ENCODE measurements at places on chromosomes 3 and 15. TPM values are rescaled to one million over a fixed set of nuclear protein-coding genes. Genes with fewer than 3 reads are reported as not detected.

GRCh38 chr3:99836681-99837080, 19.0 kb downstream of the CMSS1 start:
- no peak for DNase-seq

- no peak for DNase-seq
Measured at GRCh38 chr3:138873471-138874278, 38.9 kb upstream of the PIK3CB start.

- no peak for DNase-seq
Measured at GRCh38 chr15:44325568-44325967, 37.0 kb downstream of the GOLM2 start.

DNA sequence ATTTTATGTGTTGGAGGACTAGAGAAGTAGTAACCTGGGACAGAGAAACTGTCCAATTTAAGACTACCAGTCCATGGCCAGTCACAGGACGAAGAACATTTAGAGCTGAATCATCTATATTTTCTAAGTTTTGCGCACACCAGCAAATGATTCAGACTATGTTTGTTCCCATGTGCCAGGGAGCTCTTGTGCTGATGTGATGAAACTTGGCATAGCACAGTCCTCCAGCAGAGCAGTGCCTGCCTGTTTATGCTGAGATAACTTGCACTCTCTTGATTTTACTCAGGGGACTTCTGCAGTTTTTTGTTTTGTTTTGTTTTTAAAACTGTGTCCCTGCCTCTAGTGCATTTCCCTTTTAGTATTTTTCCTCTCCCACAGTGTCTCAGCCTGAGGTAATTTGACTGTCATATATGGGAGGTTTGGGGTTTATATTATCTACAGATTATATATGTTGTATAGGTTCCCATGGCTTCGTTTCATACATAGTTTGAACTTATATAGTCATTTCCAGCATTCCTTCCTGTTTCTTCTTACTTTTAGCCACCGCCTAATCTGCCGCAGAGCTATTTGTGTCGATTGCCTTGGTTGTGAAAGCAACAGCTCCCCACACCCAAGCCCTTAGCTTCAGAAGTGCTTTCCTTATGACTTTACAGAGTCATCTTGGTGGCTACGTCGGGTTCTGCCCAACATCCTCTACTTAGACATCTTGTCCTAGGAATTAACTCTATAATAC, 45.5 kb downstream of the PPM1L start:
- peak; percentile 62 for DNase-seq

DNA sequence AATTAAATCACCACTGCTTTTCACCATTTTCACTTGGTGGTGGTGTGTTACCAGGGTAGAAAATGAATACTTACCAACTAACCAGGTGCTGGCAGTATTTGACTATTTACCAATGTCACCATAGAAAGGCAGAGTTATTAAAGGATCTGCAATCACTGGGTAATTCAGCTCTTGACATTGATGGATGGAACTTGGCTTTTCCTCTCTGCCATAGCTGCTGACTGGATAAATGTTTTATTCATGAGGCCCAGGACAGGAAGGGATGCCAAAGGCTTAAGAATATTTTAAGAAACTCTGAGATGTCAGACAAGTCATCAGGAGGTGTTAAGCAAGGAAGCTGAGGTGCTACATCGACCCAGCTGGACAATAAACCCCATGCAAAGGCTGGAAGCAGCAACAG, 495.5 kb upstream of the CFAP20DC start:
- DNase-seq = no peak

DNA sequence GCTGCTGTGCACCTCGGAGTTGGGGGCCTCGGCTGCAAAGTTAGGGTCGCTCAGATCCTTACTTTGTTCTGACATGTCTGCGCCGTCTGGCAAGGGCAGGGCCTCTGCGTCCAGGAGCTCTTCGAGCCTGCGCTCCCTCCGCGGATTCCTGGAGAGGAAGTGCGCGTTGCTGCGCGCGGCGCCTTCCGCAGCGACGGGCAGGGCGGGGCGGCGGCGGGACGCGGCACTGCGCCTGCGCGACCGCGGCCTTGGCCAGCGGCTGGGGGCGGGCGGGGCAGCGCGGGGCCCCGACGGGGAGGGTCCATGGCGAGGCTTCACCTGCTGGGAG, at the start of gene NDN:
Gene NDN, minus strand, starts transcription at position 163 of the 328 bp plus-strand sequence. Its CDS starts 88 bp downstream, at position 75.
- DNase-seq = peak; percentile 2

- DNase-seq = no peak
Measured at GRCh38 chr3:153734777-153735551, 386.2 kb upstream of the ARHGEF26 start.

GRCh38 chr15:52567871-52568600, 794 bp downstream of the ARPP19 start:
- peak; percentile 68 for DNase-seq

GRCh38 chr3:184582646-184583577, 21.3 kb downstream of the EPHB3 start:
- DNase-seq = no peak

- DNase-seq = no peak
Measured at GRCh38 chr3:62567097-62568021, 194.0 kb upstream of the FEZF2 start.

GRCh38 chr3:41688595-41689380, 273.1 kb downstream of the ULK4 start:
- no peak for DNase-seq

- DNase-seq = no peak
Measured at GRCh38 chr3:148367756-148368155, 329.9 kb upstream of the AGTR1 start.

- DNase-seq = no peak
Measured at GRCh38 chr3:30457081-30457480, 149.3 kb upstream of the TGFBR2 start.

- no peak for DNase-seq
Measured at GRCh38 chr15:25718169-25718536, 145.0 kb downstream of the ATP10A start.

The NRROS gene
- 20.6 TPM for total RNA-seq

The ATP1B3 gene
- total RNA-seq = 79.8 TPM

The PIGBOS1 gene
- total RNA-seq = 13.0 TPM

The GPR87 gene
- total RNA-seq = 2.2 TPM

The UQCRC1 gene
- total RNA-seq = 228 TPM

The RTP3 gene
- not detected for total RNA-seq

The COPG1 gene
- 183 TPM for total RNA-seq

The TMCO5A gene
- not detected for total RNA-seq

The CHST13 gene
- total RNA-seq = not detected

The CCDC39 gene
- not detected for total RNA-seq

The SERPINI2 gene
- total RNA-seq = not detected
